ENCODE measurements at places on chromosomes 11 and 22.
A peak's percentile ranks its signal among the peaks of the same experiment; 100 is the strongest.

DNA sequence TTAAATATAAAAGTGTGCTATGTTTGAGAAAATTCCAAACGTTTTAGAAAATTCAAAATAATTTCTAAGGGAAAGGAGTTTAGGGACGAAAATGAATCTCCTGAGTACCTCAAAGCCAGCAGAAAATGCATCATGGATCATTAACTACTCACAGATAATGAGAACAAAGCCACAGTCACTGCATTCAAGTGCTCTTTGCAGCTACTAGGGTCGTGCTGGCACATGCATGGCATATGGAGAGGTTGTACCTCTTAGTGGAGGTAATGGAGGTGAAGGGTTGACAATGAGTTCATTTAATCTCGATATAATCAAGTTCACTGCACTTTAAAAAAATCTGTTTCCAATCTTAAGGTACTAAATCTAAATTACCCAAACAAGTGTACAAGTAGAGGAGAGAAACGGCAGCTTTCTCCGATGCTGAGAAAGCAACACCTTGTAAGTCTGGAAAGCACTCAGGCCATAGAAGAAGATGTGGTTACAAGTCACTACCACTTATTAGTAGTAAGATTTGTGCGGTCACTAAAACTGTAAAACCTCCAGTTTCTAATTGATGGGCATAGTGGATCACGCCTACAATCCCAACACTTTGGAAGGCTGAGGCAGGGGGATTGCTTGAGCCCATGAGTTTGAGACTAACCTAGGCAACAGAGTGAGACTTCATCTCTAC is 261.1 kb upstream of the ANO3 start:
- no peak for DNase-seq

- DNase-seq: no peak
Observed at GRCh38 chr22:19760058-19760950, at the start of gene TBX1. Gene TBX1 (plus strand): TSS chr22:19760778. CDS start chr22:19760844, 66 bp downstream.

DNA sequence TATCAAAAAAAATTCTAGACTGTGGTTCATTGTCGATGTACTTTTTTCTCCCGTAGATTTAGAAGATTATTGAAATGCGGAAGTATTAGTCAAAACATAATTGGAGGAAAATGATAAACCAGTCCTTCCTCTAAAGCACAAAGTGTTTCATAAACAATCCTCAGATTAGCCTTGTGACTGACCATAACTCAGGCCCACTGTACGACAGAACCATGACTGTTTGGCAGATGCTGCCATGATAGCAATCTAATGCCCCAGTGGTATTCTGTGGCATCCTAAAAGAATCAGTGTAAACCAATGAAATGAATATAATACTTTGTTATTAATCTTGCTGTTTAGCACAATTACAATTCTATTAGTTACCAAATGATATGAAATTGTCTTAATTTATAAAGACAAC is 127.0 kb upstream of the CTSC start:
- no peak for DNase-seq

DNA sequence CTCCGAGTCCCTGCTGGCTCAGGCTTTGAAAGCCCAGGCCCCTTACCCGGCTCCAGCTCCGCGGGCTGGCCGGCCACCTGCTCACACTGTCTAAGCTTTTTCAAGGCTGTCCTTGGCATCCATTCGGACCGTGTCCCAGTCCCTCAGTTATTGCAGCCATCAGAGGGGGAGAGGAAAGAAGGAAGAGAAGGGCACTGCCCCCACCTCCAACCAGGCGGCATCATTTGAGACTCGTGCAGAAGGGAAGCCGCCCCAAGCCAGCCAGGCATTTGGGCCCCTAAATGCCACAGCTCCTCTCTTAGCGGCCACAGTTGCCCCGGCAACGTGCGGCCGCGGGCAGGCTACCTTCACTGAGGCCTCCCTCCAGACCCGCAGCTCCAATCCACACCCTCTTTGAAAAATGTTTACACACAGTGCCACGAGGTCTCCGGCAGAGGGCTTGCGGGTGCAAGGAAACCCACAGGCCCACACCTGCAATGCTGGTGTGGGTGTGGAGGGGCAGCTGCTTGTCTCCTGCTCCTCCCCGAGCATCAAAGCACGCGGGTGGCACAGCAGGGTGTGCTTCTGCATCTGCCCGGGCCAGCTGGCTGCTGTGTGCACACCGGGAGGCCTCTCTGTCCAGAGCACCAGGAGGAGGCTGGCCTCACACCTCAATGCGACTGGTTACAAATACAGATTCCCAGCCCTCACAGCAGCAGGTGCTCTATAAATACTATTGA is 124.4 kb downstream of the CTTN start:
- DNase-seq: no peak

DNA sequence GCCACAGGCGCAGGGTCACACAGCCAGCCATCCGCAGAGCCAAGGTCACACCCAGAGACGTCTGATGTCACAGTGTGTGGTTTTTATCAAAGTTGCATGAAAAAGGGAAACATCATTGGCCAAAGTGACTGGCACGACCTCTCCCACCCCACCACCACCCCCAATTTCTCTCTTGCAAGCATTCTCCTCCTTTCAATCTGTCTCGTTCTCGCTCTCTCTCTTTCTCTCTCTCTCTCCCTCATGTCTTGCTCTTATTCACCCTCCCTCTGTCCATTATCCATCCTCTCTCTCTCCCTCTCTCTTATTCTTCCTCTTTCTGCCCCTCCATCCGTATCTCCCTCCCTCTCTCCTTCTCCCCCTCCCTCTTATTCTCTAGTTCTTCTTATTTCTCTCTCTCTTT is 40.6 kb downstream of the MN1 start:
- no peak for DNase-seq

- no peak for DNase-seq
Observed at GRCh38 chr22:47835726-47836125, 1073.3 kb downstream of the TBC1D22A start.

DNA sequence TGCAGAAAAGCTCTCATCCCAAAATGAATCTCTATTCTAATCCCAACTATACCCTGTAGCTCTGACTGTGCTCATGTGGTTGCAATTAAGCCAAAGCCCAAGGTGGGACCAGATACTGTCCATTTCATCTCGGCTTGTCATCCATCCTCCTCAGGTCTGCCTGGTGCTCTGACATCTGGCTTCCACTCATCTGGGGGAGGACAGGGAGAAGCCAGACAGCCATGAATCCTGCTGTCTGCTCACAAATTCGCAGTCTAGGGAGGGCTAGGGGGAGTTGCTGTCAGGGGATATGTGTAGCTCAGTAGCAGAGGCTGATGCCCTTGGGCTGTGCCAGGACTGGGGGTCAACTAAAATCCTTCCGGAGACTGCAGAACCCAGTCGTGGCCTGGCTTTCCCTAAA is 167.1 kb downstream of the ETS1 start:
- DNase-seq: no peak

GRCh38 chr11:117833401-117833891 is 8.9 kb upstream of the FXYD2 start:
- DNase-seq: no peak

DNA sequence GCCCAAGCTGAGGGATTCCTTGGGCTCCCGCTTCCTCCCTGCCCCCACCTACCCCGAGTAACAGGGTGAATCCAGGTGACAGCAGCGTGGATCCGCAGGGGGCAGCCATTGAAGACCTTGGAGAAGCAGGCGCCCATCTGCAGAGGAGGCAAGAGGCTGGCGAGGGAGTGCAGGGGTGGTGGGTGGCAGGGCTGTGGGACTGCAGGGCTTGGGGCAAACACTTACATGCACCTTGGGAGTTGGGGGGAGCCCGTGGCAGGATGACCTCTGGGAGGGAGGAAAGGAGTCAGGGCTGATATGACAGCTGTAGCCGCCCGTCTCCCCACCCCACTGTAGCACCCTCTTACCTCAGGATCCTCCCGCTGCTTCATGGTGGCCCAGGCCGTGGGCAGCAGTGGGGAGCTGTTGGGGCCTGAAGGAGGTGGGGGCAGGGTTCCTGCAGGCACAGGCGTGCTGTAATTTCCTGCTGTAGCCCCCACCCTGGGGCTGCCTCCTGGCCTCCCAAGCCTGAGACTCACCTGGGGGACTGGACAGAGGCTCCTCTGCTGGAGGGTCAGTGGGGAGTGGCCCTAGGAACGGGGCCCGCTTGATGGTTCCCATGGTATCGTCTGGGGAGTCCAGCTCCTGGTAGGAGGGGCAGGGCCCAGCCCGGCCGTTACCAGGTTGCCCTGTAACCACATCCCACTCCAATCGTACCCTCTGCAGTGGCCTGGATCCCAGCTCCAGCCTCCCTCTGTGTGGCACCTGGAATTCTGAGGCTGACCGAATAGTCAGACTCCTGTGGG is 6.1 kb downstream of the MAP4K2 start:
- DNase-seq: no peak

DNA sequence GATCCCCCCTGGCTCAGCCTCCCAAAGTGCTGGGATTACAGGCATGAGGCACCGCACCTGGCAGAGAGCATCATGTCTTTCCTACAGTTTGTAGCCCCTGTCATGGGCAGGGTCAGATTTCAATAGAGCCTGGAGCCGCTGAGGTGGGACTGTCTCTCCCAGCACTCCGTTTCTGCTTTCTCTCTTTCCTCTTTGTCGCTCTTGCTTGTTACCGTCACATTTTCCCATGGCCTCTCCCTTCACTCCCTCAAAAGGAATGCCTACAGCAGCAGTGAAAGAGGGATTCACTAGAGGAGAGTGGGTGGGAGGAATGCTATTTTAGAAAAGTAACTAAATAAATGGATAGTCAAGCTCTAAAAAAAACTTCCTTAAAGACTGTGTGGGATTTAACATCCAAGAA is 136.7 kb upstream of the TTC12 start:
- no peak for DNase-seq

DNA sequence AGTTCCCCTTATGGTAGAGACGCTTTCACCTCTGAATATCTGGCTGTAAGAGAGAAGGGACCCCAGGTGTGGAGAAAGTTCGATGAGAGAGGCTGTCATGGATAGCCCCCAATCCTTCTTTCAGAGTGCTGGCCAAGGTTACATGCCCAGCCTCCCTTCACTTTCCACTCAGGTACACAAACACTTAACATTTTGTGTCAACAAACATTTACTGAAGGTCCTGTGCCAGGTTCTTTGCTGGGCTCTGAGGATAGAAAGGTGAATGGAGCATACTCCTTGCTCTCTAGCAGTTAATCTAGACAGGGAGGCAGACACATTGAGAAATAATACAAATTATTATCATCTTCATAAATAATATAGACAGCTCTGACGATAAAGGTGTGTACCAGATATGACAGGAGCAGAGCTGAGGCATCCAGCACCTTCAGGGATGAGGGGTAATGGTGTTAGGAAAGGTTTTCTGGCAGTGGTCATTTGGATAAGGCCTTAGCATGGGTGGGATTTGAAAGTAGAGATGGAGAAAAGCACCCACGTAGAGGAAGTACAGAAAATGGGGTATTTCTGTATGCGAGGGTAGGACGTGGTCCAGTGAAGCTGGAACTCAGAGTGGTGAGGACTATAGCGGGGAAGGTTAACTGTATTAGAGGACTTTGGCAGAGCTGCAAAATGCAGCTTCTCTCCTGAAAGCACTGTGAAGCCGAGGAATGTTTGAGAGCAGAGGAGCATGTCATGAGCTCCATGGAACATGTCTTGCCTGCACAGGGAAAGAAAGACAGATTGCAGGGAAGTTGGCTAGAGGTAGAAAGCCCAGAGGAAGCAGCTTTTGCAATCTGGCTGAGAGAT is 19.6 kb downstream of the PPFIBP2 start:
- no peak for DNase-seq

DNA sequence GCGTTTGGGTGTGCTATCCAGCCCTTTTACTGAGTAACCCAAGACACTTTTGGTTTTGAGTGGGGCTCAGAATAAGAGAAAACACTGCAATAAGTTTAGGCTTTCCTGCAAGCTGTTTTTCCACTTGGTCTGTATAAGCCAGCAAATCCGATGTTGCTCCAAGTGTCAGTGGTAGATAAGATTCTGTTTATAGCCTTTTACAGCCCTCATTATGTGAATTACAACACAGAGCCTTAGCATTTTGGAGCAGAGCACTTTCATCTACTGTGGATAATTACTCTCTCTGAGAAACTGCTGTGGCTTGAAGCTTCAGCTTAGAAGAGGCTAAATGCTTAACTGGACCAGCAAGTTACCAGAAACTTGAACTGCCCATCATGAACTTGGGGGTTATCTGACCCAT is 601.1 kb downstream of the JRKL start:
- no peak for DNase-seq

GRCh38 chr22:39351689-39352214 is 2.0 kb downstream of the SYNGR1 start:
- DNase-seq: no peak

- no peak for DNase-seq
Observed at GRCh38 chr11:41222236-41222635, 237.2 kb downstream of the LRRC4C start.

DNA sequence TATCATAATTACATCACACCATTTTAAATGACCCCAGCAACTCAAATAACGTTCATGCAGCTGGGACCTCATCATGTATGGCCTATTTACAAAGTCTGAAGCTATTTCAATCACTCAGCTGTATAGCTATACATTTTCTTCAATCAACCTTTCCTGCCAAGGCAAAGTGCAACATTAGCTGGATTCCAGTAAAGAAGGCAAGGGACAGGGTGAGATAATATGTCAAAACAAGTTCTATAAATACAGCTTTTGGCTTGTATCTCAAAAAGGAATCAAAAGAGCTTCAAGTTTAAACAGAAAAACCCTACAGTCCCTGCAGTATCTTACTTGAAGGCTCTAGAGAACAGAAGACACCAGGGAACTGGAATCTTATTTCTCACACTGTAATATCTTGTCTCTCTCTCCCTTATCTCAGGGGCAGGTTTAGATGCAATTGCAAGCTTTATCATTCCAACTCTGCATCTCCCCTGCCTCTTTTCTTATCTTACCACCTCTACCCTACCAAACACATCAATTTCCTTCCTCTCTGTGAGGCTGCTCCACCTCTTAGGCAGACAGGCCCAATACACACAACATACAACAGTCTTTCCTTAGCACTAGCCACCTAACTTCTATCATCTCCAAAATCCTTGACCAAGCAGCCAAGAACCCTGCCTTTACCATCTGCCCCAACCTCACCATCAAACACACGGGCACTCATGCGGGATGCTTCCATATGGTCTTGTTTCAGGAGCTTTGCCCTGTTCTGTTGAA is 34.5 kb downstream of the CELF1 start:
- DNase-seq: peak; percentile 44

DNA sequence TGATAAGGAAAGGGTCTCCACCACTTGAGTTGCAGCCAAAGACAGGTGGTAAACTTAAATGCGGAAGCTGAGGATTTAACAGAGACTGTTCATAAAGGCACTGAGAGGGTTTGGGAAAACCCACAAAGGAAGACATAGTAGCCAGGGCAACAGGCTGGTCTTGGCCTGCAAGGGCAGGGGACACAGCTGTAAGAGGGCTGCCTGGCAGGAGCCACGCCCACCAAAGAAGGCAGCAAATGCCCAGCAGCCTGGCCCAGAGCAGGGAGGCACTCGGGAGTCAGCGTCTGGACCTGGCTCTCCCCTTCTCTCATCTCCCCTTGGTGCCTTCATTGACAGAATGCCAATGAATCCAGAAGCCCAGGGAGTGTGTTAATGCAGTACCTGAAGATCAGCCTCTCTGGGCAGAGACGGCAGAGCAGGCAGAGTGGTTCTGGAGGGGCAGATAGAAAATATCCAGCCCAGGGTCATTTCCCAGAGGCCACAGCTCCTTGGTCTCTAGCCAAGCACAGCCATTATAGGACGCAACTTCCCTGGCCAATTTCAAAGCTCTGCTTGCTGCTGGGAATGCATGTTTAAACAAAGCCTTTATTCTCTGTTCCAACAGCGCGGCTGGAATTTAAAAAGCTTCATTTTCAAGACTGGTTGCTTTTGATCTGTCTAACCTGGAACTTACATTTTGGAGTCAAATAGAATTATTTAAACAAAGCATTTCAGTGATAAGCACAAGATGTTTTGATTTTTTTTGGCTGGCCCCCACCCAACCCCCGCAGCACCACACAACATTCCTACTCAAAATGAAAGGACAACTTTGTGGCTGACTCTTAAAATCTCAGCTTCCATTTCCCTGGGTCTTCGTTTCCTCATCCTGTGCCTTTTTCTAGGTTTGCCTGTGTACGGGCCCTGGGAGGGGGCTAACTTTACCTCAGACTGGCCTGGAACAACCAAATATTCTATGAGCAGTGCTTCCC is 125.6 kb upstream of the LMO1 start:
- DNase-seq: no peak

Data from NCI-H1694 (cell line).